ENCODE measurements at places on chromosomes 12 and 14. TPM values are rescaled to one million over a fixed set of nuclear protein-coding genes. Genes with fewer than 3 reads are reported as not detected.
A peak's percentile ranks its signal among the peaks of the same experiment; 100 is the strongest.

TIGAR gene
- 20.2 TPM for total RNA-seq

C12orf50 gene
- not detected for total RNA-seq

GALNT9 gene
- 0.33 TPM for total RNA-seq

CARMIL3 gene
- total RNA-seq: 0.04 TPM

TMEM30B gene
- total RNA-seq: 0.13 TPM

ARHGAP9 gene
- under 0.01 TPM for total RNA-seq

B3GNT4 gene
- 0.04 TPM for total RNA-seq

PWP1 gene
- 143 TPM for total RNA-seq

DTX1 gene
- total RNA-seq: not detected

IL26 gene
- total RNA-seq: not detected

- no peak for DNase-seq
These were observed 368.7 kb upstream of the PRICKLE1 start for GRCh38 chr12:42958291-42958674.

- DNase-seq: peak; percentile 27
These were observed 4.6 kb downstream of the PKP2 start for GRCh38 chr12:32891956-32892355.

DNA sequence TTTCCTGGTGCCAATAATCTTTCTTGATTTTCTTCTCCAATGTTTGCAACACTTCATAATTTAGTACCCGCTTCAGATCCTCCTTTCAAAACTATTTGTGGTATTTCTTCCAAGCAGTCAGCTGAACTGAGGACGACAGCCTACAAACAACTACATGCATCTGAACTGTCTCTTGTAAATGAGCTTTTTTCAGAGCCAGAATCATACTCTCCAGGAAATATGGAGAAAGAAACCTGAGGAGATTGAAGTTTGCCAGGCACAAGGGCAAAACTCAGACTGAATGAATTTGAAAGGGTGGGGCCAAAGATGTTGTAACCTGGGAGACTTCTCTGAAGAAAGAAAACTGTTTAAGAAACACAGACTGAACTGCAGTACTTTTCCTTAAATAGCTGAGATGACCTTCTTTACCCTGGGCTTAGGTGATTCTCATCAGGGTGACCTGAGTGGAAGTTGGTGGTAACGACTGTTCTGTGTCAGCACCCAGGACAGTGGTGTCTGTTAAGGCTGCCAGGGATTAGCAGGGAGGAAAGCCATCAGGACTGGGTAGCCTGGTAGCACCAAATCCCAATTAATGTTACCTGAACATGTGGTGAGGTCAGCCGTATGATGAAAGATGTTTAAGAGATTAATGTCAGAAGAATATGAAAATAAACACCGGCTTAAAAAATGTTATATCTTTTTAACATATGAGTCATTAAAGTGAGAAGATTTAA lies 95.0 kb downstream of the TGFB3 start:
- DNase-seq: no peak

DNA sequence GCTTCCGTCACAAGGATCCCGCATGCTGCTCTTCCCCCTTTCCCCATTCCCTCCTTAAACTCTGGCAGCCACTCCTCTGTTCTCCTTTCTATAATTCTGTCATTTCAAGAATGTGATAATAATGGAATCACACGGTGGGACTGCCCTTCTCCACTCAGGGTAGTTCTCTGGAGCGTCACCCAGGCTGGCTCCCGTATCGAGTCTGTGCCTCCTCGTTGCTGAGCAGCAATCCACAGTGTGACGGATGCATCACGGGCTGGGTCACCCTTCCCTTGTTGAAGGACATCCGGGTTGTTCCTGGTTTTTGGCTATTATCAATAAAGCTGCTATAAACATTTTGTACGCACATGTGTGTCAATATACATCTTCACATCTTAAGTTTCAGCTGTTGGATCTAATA lies 5.7 kb upstream of the SYNE3 start:
- DNase-seq: no peak

DNA sequence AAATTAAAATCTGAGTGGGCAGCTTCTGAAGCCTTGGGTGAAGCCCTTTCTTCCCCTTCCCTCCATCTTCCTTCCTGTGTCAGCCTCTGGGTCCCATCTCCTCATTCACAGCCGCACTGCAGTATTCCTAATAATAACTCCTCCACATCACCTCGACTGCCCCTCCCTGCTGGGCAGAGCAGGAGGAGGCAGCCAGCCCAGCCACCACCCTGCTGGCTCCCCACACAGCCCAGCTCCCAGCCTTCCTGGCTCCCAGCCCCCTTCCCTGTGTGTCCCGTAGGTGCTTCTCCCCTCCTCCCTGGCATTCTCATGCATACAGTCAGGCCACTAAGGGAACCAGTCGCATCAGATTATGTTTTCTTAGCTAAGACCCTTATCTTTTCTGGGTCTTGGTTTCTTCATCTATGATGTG lies 3.7 kb downstream of the IFFO1 start:
- DNase-seq: no peak

DNA sequence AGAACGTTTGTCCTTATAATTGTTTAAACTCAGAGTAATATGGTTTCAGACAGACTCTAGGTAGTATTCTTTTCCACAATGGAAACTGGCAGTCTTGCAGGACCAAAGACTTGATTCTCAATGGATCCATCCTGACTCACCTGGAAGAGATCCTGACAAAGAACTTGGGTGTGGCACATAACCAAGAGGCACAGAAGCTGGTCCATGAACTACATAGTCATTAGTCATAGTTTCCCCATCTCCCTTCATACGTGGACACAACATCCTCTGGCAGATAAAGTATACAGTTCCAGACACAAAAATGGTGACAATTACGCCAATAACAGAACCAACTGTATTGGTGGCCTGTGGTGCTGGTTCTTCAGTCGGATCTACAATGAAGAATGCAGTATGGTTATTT lies 55.8 kb downstream of the BCL2L14 start:
- no peak for DNase-seq

DNA sequence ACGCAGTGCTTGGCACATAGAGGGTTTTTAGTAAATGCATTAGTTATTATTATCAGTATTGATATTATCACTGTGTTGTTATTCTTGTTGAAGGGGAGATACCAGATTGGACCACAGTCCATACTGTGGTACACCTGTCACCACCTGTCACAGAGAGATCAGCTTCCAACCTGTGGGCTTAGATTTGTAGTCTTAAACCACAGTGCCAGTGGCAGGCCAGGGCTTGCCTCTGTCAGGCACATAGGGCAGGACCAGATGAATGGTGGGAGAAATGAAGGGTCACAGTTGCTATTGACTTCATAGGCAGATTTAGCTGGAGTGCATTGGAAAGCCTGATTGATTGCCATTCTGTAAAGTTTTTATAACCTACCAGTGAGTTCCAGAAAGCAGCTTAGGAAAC lies 35.1 kb downstream of the ARL1 start:
- DNase-seq: no peak

- DNase-seq: no peak
These were observed 376 bp downstream of the INSM2 start for GRCh38 chr14:35534208-35534872.

GRCh38 chr12:107317751-107318555 lies 224.6 kb upstream of the CRY1 start:
- peak; percentile 63 for DNase-seq

DNA sequence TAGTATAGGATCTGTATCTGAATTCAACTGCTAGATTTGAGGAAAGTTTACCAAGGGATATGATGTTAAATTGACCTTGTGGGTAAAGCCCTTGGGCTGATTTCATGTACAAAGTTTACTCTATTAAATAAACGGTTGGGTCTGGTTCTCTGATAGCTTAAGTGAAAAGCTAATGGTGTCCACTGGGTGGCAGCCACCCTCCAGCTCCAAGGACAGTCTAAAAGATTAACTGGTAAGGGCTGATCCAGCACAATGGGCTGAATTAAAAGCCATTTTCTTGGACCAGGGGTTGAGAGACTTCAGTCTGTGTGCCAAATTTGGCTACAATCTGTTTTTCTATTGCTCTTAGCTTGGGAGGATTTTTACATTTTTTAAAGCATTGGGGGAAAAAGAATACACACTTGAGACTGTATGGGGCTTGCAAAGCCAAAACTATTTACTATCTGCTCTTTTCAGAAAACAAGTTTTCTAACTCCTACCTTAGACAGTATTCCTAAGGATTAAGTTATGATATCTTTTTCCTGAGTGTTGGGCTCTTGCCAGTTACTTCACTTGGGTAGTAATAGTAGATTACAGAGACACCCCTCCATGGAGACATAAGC lies 116.5 kb downstream of the GPHN start:
- DNase-seq: peak; percentile 37

DNA sequence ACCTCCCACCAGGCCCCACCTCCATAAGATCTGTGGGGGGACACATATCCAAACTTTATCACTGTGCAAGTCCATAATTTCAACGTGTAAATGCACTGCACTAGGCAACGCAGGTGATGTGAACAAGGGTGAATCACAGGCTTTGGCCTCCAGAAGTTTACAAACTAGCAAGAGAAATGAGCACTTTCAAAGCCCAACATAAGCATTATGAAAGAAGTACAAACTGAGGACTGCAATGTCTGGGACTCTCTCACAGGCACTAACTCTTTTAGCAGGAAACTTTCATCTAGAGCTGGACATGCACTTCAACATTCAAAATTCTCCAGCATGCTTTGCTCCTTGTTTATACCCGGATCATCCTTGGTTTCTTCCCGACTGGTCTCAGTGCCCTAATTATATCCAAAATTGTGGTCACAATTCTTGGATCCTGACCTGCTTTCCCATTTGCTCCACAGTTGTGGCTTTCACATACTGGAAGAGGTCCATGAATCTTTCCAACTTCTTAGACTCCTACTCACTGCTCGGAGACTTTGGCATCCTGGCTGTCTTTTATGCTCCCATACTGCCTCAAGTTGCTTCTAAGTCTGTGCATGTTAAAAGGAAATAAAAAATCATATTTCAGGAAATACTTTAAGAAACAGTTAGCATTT lies 44.9 kb upstream of the STRAP start:
- DNase-seq: no peak

GRCh38 chr14:103738166-103738565 lies 22.6 kb downstream of the ZFYVE21 start:
- no peak for DNase-seq

- DNase-seq: no peak
These were observed 338.0 kb downstream of the RMST start for GRCh38 chr12:97800561-97800960.

- no peak for DNase-seq
These were observed 57.2 kb downstream of the TTLL5 start for GRCh38 chr14:75718199-75718598.

DNA sequence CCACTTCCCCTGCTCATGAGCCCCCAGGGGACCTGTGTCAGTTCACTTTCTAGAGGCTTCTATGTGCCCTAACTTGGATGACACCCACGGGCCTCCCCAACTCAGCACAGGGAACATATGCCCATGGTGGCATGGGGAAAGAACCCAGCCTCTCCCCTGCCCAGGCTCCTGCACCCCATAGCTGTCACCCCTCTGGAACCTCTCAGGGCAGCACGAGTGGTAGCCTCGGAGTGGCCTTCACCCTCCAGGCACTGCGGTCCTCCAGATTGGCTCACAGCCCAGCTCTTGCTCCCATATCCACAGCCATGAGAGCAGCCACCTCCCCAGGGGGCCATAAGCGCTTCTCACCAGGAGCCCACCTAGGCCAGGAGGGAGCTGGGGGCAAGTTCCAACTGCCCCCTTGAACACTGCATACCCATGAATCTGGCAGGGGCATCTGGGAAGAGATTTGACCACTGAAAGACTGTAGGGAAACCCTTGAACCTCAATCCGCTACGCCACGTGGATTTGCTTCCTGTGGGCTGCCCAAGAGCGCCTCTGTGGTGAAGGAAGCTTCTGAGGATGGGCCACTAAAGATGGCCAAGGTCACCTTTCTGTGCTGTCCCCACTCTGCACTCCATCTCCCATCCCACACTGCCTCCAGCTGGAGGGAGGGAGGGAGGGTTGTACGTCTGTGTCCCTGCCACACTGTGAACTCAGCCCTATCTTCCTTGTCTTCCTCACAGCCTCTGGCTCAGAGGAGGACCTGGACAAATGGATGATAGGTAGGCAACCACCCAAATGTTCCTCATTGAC lies 11.9 kb downstream of the PLD4 start:
- no peak for DNase-seq

GRCh38 chr14:43503508-43503907 lies 1003.6 kb downstream of the FSCB start:
- no peak for DNase-seq

DNA sequence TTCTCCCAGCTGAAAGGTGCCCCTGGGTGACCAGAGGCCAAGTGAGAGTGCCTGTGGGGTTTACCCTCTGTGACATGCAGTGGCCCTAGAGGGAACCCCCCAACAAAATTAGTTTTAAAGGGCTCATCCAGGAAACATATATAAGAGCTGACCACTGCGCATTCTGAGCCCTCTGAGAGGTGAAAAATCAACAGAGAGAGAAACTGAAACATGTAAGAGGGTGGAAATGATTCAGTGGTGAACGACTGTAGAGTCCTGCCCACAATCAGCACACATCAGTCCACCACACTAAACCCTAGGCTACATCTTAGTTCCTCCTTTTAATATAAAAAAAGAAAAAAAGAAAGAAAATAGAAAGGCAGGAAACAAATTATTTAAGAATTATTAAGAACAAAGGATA lies 21.0 kb upstream of the ACSM4 start:
- DNase-seq: no peak

GRCh38 chr14:106507354-106507753 lies 981.0 kb downstream of the TMEM121 start:
- no peak for DNase-seq

DNA sequence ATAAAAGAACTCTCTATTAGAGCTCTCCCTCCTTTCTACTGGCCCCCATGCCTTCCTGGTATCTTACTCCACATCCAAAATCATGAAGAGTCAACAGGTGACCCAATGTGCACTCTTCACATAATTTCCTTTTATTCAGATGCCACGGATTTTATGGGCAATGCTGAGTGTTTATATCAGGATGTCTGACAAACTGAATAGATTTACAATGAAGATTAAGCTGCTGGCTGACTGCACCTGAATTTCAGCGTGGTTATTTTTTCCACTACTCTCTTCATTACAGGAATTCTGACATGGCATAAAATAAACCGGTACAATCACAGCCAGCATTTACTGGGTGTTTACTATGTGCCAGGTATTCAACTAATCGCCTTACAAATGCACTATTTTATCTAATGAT lies 29.4 kb upstream of the CERS5 start:
- no peak for DNase-seq

- DNase-seq: no peak
These were observed 246.2 kb downstream of the C12orf42 start for GRCh38 chr12:103249607-103250006.

GRCh38 chr14:59254146-59254910 lies 65.9 kb downstream of the DAAM1 start:
- no peak for DNase-seq

GRCh38 chr14:63186453-63186852 lies 17.8 kb upstream of the RHOJ start:
- no peak for DNase-seq

DNA sequence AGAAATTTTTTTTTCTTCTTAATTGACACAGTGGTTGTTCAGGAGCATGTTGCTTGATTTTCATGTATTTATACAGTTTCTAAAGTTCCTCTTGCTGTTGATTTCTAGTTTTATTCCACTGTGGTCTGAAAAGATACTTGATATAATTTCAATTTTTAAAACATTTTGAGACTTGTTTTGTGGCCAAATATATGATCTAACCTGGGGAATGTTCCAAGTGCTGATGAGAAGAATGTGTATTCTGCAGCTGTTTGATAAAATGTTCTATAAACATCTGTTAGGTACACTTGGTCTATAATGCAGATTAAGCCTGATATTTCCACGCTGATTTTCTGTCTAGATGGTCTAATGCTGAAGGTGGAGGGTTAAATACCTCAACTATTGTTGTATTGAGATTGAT lies 151.4 kb upstream of the IFNG-AS1 start:
- no peak for DNase-seq
